ENCODE measurements at places on chromosomes 16 and 17.

DNA sequence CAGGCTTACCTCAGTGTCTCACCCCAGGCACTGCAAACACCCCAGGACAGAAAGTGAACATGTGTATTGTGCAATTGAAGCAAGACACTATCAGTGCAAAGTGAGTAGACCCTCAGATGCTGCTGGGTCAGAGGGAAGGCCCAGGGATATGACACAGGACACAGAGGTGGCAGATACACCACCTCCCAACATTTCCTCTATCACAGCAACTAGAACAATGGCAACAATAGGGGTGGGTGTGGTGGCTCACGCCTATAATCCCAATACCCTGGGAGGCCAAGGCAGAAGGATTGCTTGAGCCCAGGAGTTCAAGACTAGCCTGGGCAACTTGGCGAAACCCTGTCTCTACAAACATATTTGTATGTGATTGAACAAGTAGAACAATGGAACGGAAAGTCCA lies 22.5 kb downstream of the MILR1 start:
- DNase-seq: no peak

DNA sequence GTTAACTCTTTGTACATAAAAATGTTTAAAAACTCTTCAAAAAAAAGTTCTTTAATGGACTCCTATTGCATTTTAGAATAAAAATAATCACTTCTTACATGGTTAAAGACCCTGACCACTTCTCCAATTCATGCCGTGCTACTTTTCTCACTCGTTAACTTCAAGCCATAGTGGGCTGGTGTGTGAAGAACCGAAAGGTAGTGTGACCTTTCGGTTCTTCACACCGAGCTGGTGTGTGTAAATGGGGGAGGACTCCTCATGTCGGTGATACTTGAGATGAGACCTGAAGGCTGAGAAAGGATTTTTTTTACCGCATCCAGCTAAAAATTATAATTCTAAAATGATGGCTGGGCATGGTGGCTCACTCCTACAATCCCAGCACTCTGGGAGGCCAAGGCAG lies 22.1 kb downstream of the RFFL start:
- DNase-seq: no peak

DNA sequence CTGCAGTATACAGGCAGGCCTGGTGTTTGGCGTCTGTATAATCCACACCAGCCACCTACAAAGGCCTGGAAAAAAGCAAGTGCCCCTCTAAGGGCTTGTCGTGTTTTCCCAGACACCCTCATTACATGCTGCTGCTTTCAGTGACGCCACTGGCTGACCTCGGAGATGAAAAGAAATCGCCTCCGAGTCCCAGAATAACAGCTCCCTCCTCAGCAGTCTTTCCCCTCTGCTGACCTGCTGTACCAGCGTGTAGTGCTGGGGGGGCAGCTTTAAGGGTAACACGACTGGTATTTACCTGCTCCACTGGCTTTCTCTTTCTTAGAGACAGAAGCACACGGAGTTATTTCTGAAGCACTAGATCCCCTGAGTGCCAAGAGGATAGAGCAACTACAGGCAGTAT lies 296.8 kb downstream of the GRIN2A start:
- no peak for DNase-seq

DNA sequence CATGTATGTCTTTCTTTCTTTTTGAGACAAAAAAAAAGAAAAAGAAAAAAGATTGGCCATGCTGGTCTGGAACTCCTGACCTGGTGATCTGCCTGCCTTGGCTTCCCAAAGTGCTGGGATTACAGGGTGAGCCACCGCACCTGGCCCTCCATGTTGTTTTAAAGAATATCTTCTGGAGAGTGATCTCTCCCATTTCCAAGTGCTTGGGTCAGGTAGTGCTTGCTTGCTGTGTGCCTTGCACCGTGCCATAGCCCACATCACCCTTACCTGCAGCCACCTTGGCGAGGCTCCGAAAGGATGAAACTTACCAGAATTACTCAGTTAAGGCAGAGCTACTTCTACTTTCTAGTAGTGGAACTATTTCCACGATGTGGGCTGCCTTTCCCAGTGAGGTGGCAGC lies 19.0 kb upstream of the KDM6B start:
- no peak for DNase-seq
